Stimulated activated CD8-positive, alpha-beta memory T cell treated with anti-CD3 and anti-CD28 coated beads, Interleukin-4, amount 100 ng/mL, for 24 hours (primary cell): ENCODE measurements at places on chromosomes 3 and 15.
A peak's percentile ranks its signal among the peaks of the same experiment; 100 is the strongest.

- DNase-seq: no peak
Observed at GRCh38 chr3:3110299-3110630, at the start of gene IL5RA. Gene IL5RA (minus strand): TSS chr3:3110374. CDS start chr3:3104984, 5,390 bp downstream.

DNA sequence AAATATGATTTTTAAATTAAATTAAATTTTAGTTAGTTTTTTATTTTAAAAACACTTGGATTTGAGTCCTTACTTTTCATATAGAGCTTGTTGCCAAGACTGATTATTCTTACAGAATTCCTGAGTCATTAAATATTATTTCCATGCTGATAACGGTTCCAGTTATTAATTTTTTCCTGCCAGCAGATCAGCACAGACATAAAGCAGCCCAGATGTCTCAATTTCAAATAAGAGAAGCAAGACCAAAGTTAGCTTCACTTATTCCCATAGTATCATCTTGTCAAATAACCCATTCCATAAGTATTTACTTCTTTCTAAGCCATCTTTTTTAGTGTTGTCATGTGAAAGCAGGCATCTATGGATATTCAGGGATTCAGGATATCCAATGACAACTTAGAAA, 75.3 kb downstream of the SSR3 start:
- DNase-seq: no peak

DNA sequence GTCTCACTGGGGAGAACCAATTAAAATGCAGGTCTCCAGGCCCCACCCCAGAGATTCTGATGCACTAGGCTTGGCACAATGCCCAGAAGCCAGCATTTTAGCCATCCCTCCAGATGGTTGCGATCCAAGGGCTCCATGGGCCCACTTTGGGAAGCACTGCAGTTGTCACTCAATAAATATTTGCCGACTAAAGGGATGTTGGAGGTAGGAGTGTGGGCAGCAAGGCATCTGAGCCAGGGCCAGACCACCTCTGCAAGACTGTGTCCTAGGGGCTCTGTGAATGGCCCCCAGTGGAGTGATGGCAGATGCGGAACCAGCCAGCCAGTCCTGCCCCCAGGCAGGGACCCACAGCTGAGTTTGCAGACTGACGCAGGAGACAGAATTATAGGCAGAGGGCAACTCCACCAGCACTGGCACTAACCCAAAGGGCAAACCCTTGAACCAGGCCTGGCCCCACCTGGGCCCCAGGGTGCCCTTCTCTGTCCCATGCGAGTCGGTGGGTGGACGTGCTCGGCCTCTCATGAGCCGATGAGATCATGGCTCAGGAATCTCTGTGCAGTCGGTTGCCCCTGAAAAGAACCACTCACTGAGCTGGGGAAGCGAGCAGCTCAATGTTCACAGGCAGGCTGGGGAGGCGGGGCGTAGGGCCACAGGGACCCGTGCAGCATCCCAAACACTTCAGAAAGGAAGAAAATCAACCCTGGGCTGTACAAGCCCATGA, 49.7 kb downstream of the SEMA5B start:
- DNase-seq: no peak

DNA sequence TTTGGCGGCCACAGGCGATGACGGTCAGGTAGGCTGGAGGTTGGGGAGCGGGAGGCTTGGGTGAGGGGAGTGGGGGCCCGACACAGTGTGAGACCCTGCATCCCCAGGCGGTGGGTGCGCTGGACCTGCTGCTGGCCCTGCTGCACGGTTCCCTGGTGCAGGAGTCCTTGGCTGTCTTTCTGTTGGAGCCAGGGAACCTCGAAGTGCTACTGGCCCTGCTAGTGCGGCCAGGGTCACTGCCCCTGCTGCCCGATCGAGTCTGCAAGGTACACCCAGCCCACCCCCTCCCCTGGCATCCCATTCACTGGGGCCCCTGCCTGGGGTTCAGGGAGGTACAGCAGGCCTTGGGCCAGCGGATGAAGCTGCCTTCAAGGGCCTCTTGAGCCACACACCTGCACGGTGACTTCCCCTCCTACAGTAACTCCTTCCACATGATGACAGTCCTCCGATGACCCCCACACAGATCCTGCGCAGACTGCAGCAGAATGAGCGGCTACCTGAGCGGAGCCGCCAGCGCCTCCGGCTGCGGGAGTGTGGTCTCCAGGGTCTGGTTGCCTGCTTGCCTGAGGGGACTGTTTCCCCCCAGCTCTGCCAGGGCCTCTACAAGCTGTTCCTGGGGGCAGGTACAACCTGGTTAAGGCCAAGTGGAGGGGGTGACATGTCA, 19.5 kb downstream of the NBEAL2 start:
- DNase-seq: no peak

- no peak for DNase-seq
Observed at GRCh38 chr3:127356381-127356780, 68.5 kb upstream of the PRR20G start.

GRCh38 chr3:16849229-16849628, 35.5 kb upstream of the PLCL2 start:
- peak; percentile 40 for DNase-seq
